ENCODE measurements at places on chromosomes 3 and 15. TPM values are rescaled to one million over a fixed set of nuclear protein-coding genes. Genes with fewer than 3 reads are reported as not detected.

Gene GAP43
- 17.4 TPM for total RNA-seq

Gene ELL3
- 3.8 TPM for total RNA-seq

Gene SLC41A3
- 31.6 TPM for total RNA-seq

Gene LCTL
- 12.8 TPM for total RNA-seq

Gene CFAP20DC
- 0.57 TPM for total RNA-seq

Gene ALDH1L1
- total RNA-seq, result not detected

Gene EPB42
- total RNA-seq, result not detected

Gene ANKUB1
- total RNA-seq, result not detected

Gene GOLGA8Q
- 0.84 TPM for total RNA-seq

Gene XXYLT1
- total RNA-seq, result 26.2 TPM

Gene SH3GL3
- total RNA-seq, result 2.7 TPM

Gene LRRC3B
- total RNA-seq, result 1.6 TPM

DNA sequence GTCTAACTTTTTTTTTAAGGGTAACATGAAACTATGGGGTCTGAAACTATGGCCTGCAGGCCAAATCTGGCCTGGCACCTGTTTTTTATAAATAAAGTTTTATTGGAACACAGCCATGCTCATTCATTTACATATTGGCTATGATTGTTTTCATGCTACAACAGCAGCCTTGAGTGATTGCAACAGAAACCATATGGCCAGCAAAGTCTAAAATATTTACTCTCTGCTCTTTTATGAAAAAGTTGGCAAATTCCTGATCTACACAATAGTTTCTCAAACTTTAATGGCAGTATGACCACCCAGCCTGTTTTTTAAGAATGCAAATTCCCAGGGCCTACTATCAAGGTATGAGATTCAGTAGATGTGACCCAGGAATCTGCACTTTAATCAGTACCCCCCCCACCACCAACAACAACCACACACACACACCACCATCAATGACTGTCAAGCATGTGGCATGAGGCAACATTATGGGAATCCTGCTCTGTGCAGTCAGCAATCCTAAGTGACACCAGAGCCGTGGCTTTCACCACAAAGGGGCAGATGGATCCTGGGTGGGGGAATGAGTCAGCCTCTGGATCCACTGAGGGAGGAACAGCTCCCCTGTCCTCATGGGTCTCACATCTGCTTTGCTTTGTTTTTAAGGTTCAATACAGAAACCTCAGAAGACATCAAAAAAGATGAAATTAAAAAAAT, 142.8 kb downstream of the NTRK3 start:
- H3K4me3 ChIP-seq, result no peak overlapping the region
- no peak overlapping the region for H3K27ac ChIP-seq

DNA sequence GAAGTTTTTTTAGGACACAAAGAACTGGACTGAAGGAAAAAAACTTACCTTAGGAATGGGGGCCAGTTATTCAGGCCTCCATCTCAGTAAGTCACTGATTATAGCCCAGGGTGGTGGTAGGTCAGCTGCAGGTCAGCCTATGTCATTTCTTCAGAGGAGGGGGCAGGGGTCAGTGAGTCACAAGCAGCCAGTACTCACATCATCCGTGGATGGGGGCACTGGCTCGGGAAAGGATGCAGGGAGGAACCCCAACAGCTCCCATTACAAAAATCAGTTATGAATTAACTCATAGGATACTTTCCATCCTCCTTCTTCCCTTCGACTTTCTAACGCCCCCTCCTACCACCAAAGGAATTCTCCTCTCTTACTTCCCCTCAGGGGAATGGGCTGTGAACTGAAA, 578.3 kb downstream of the PDCD6IP start:
- H3K36me3 ChIP-seq, result no peaks in the 10 kb centered on the region
- no peak overlapping the region for H3K27ac ChIP-seq
- no peak overlapping the region for H3K4me3 ChIP-seq
- H3K4me1 ChIP-seq, result no peaks in the 10 kb centered on the region
- no peak for DNase-seq

DNA sequence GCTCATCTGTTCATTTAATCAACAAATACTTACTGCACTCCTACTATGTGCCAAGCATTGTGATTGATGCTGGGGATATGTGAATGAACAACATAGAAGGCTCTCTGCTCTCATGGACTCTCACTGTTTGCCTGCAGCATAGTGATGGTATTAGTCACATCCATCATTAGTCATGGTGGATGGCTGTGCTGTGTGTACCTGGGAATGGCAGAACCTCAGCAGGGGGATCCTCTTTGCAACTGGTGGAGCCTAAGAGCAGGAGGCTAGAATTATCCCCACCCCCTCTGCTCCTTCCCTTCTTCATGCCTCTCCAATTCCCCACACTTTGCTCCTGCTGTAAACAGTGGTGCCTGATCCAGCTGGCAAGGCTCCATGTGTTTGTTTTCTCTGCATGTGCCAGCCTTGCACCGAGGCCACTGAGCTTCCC, 20.5 kb downstream of the BOC start:
- H3K27ac ChIP-seq, result peak overlapping the region; percentile 80
- H3K4me1 ChIP-seq, result peaks cover 33% of the 10 kb centered on the region
- H3K27me3 ChIP-seq, result no peaks in the 10 kb centered on the region
- H3K36me3 ChIP-seq, result no peaks in the 10 kb centered on the region

DNA sequence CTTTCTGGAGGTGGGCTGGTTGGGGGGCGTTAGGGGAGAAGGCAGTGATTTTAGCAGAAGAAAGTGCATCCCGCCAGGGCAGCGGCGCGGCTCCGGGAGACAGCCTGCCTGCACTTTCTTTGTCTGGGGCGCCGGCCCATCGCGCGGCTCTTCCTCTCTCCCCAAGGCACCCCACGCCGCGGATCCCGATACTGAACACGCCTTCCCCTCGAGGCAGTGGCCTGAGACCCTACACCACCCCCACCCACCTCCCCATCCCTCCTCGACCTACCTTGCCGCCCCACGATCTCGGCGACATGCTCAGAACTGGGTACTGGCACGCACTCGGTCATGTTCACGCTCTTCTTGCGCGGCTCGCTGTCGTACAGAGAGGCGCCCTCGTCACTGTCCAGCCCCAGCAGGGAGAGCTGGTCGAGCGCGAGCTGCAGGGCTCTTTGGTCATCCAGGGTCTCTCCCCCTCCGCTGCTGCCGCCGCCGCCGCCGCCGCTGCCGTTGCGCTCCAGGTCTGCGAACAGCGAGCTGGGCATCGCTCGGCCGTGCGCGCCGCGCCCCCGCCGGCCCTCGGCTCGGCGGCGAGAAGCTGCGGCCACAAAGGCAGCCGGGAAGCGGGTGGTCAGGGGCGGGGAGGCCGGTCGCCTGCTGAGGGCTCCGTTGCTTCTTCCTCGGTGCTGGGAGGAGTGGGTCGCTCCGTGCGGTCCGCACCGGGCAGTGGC, 483 bp downstream of the MEX3B start:
- H3K27me3 ChIP-seq, result peaks cover 3% of the 10 kb centered on the region
- H3K4me3 ChIP-seq, result peak overlapping the region; percentile 91
- peak; percentile 32 for DNase-seq
- H3K27ac ChIP-seq, result peak overlapping the region; percentile 90
- H3K36me3 ChIP-seq, result peaks cover 14% of the 10 kb centered on the region

GRCh38 chr15:87268675-87269074, 987.9 kb downstream of the NTRK3 start:
- peak; percentile 52 for DNase-seq
- no peak overlapping the region for H3K4me3 ChIP-seq
- no peaks in the 10 kb centered on the region for H3K27me3 ChIP-seq
- no peaks in the 10 kb centered on the region for H3K36me3 ChIP-seq

- peaks cover 8% of the 10 kb centered on the region for H3K36me3 ChIP-seq
- H3K27ac ChIP-seq, result no peak overlapping the region
- H3K4me1 ChIP-seq, result peaks cover 17% of the 10 kb centered on the region
These were observed 8.5 kb downstream of the VEPH1 start for GRCh38 chr3:157494581-157495281.

DNA sequence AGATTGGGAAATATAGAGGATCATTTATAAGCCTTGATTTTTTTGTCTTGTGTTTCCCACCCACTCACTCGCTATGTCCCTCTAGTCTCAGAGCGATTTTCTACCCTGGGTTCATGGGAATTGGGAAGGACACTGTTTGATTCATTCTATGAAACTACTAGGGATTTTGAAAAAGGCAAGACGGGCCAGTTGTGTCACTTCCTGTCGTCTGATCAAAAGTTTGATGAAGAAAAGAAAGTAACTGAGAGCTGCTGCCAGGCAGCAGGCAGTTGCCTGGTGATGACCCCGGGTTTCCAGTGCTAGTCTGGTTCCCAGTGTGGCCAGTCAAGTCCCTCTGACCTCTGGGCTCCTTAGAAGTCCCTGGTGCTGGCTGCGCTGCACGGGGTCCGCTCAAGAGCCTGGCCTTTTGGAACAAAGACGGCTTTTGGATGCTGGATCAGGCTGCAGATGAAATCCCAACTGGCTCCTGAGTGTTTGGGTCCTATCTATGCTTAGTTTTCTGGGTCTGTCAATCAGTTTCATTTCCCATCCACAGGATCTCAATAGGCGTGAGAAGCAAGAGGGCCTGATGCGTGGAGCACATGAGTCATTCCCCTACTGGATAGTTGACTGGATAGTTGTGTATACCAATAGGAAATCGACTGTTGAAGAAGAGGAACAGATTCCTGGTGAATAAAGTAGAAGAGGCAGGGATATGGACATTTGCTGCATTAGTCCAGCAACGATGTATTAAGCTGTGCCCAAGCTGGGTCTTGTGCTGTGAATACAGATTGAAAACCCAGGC, 89.7 kb downstream of the EEFSEC start:
- no peaks in the 10 kb centered on the region for H3K27me3 ChIP-seq
- H3K4me3 ChIP-seq, result no peak overlapping the region
- H3K4me1 ChIP-seq, result no peaks in the 10 kb centered on the region

DNA sequence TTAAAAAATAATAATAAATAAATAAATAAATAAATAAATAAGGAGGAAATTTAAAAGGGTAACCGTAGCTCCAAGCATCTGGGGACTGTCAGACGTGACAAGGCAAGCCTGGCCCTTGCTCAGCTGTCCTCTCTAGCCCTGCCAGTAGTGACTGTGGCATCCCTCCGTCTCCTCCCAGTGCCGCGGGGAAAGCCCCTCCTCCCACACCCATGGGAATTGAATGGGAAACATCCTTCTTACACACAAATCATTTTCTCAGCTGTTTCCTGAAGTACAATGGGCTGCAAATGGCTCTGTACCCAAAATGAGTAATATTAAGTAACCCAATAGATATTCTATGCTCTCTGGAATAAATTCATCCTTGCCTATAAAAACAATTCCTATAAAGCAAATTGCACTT, 101.6 kb upstream of the RAD18 start:
- no peaks in the 10 kb centered on the region for H3K36me3 ChIP-seq
- no peak overlapping the region for H3K4me3 ChIP-seq
- DNase-seq, result no peak
- H3K4me1 ChIP-seq, result no peaks in the 10 kb centered on the region
- no peaks in the 10 kb centered on the region for H3K27me3 ChIP-seq

DNA sequence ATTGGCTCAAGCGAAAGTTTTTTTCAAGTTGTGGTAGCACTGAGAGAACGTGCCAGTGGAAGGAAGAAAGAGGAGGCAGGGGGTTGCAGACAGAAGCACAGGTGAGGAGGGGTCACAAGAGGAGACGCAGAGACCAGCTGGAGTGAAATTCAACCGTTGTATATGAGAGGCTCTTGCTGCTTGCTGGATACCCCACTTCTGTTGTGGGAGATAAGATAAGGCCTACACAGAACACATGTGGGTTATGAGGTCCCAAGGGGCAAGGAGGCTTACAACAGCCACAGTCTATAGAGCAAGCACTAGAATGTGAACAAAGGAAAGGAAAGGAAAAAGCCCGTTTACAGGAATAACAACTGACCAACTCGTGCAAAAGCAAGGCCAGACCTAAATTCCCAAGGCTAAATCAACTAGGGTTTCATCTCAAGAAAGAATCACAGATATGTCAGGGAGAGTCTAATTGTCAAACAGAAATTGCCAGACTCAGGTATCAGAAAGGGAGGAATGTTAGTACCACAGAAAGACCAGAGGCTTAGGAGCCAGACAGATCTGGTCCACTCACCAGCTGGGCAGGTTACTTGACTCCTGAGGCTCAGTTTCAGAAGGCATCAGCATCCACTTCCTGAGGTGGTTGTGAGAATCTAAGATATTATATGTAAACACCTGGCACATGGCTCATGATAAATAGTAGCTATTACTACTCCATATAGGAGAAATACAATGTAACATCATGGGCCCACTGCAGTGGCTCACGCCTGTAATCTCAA, 60.9 kb downstream of the MSL2 start:
- H3K27me3 ChIP-seq, result no peaks in the 10 kb centered on the region
- DNase-seq, result no peak

- no peak overlapping the region for H3K27ac ChIP-seq
- no peaks in the 10 kb centered on the region for H3K4me1 ChIP-seq
- H3K4me3 ChIP-seq, result peak overlapping the region; percentile 63
These were observed 1.7 kb downstream of the PRTG start for GRCh38 chr15:55740981-55741832.
